ENCODE measurements at places on chromosomes 16 and 17.

- DNase-seq, result no peak
Measured at GRCh38 chr17:72763981-72764380, 328.5 kb downstream of the SLC39A11 start.

DNA sequence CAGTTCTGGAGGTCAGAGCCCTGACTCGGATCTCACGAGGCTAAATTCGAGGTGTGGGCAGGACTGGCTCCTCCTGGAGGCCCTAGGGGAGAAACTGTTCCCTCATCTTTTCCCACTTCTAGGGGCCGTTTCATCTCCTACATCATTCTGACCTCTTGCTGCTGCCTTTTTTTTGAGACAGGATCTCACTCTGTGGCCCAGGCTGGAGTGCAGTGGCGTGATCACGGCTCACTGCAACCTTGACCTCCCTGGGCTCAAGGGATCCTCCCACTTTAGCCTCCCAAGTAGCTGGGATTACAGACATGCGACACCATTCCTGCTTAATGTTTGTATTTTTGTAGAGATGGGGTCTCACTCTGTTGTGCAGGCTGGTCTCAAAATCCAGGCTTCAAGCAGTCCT lies 244.1 kb upstream of the GSE1 start:
- no peak for DNase-seq

GRCh38 chr16:1895949-1896675 lies 22.1 kb downstream of the HS3ST6 start:
- DNase-seq, result no peak

GRCh38 chr17:33267271-33267790 lies 25.8 kb downstream of the ASIC2 start:
- no peak for DNase-seq

GRCh38 chr16:66278604-66279262 lies 87.8 kb upstream of the CDH5 start:
- DNase-seq, result no peak
